ENCODE measurements at places on chromosomes 2 and 18.

GRCh38 chr2:23497063-23497462 lies 112.1 kb downstream of the KLHL29 start:
- no peak for DNase-seq

DNA sequence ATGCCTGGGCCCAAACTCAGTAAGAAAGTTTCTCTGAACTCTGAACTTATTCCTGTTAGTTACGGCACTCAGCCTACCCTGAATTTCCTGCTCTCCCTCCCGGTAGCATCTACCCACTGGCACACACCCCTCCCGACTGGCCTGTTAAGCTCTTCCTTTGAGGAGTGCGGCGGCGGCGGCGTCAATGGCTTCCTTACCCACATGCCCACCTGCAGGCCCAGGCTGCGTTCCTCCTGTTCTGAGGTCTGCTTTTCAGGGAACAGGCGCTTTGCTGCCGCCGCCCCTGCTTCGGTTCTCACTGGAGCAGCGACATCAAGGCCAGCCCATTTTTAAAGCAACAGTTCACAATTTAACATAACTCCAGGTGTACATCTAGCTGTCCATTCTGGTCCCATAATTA lies 432.4 kb downstream of the DCDC2C start:
- no peak for DNase-seq

GRCh38 chr2:9355270-9355669 lies 68.1 kb downstream of the ITGB1BP1 start:
- DNase-seq, result no peak

DNA sequence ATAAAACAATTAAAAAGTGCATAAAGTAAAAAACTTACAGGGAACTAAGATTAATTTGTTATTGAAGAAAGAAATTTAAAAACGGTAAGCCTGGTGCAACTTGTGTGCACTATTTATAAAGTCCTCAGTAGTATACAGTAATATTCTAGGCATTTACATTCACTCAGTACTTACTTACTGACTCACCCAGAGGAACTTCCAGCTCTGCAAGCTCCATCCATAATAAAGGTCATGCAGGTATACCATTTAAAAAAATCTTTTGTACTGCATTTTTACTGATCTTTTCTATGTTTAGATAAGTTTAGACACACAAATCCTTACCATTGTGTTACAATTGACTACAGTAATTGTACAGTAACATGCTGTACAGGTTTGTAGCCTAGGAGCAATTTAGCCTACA lies 51.5 kb upstream of the NXPH2 start:
- no peak for DNase-seq

DNA sequence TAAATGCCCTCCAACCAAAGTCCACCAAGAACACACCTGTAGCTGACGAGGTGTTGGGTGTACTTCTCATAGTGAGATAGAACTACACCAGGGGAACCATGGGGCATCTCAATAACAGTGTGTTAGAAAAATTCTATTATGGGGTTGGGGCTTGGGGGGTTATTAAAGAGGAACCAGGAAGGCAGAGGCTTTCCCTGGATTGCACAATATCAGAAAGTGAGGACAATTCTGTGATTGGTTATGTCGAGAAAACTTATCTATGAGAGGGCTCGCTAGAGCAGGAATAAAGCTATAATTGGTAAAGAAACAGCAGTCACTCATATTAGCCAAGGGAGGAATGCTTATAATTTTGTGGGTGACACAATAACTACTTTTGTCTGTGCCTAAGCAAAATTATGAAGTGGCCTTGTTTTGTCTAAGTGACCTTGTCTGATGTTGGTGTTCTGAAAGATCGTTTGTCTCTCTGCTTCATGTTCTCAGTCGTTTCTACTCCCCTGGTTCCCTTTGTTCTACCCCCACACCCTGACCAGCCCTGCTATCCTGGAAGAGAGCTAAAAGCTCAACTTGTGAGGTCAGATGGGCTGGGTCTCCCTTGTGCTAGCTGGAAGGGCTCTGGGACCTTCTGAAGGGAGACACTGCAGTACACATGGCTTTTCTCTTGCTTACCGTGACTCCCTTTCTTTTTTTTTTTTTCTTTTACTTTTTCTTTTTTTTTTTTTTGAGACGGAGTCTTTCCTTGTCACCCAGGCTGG lies 21.6 kb upstream of the INO80C start:
- DNase-seq, result no peak

GRCh38 chr2:60830991-60831390 lies 50.4 kb upstream of the REL start:
- DNase-seq, result no peak

DNA sequence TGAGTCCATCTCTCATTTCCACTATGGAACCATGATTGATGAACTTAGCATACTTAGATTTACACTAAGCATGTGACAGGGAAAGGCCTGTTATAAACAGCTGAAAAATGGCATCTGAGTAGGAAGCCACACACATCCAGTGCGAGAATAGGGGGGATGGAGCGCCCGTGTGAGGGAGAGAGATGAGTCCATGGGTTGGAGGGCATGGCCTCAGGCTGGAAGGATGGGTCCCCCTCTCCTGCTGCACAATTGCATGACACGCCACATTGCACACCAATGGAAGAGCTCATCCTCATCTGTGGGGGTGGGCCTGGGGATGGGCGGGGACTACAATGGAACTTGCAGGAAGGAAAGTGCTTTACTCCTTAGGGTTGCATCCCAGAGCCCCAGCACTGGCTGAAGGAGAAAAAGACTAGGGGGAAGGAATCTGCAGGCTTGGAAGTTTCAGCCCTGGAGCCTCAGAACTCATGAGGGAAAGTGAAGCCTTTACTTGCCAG lies 46.4 kb upstream of the CXCR4 start:
- DNase-seq, result no peak

DNA sequence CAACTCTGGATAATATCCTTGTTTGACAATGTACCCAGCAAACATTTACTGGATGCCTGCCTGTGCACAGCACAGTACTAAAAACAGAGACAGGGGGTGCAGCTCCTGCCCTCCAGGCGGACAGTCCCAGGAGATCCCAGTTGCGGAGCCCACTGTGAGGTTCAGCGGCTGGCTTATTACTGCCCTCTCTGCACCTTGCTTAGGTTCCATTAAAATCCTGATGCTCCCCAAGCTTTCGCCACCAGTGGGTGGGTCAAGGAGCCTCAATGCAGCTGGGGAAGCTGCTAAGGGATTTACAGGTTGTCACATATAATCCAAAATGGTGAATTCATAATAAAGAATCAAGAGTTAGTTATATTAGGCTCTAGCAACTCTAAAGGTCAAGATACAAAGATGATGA lies 38.3 kb downstream of the CRACDL start:
- DNase-seq, result no peak

DNA sequence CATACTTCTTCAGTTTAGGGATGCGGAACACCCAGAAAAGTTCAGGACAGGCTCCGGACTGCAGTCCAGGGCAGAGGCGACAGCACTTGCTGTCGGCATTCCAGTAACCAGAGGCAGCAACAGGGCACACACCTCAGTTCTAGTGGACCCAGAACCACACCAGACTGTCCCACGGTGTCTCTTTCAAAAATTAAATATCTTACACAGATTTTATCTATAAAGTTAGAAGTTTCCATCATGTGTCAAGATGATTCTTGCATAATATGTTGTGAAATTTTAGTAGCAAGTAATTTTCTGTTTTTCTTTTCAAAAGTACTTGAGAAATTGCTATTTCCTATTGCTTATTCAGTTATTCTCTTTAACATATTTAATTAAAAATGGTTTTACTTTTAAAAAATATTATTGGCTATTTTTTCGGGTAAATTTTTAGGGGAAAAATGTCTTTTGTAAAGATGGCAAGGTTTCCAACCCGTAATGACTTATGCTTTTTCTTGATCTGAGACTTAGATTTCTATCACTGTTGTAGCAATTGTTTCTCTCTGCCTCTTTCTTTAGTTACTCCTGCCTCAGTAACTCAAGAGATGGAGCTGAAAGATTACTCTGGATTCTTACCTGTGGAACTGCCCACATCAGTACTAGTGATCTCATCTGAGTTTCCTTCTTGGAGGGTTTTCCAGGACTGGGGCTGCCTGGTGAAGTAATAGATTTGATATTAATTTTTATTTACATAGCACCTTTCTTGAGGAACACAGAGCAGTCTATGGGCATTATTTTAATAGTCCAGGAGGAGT lies 182.7 kb downstream of the LTBP1 start:
- no peak for DNase-seq

DNA sequence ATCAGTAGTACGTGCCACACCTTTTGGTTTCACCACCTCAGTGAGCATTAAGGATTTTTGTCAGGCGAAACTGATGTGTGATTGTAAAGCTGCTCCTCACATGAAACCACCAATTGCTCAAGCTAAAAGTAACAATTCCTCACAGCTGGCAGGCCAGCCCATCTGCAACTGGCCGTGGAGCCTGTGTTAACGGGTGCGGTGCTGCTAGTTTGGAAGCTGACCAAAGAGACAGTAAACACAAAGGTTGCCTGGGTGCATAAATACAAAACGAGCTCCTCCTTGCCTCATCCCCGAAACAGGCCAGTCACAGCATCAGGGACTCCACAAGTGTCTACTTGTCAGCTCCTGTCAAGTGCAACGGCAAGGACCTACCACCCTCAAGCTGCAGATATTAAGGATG lies 32.0 kb downstream of the LGALSL start:
- DNase-seq, result no peak

DNA sequence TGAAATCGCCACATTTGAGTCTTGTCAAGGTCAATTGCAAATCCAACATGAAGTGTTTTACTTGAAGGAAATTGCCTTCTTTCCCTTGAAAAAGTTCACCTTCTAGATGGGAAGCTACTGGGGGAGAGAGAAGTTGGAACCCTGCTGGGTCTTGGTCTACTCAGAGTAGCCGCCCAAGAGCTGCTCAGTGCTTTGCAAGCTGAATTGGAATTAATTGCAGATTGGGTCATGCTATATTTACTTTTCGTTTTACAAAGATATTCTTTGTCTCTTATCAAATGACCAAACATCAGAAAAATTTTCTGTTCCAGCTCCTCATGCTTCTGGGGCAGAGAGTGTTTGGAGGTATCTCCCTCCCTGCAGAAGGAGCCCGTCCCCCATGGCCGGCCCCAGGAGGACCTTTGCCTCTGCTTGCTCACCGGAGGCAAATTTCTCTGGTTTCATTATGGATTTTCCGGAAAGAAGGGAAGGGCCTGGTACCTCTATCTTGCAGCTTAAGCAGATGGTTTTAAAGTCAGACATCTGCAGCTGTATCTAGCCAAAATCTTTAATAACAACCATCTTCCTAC lies 289.7 kb downstream of the MYT1L start:
- DNase-seq, result no peak

DNA sequence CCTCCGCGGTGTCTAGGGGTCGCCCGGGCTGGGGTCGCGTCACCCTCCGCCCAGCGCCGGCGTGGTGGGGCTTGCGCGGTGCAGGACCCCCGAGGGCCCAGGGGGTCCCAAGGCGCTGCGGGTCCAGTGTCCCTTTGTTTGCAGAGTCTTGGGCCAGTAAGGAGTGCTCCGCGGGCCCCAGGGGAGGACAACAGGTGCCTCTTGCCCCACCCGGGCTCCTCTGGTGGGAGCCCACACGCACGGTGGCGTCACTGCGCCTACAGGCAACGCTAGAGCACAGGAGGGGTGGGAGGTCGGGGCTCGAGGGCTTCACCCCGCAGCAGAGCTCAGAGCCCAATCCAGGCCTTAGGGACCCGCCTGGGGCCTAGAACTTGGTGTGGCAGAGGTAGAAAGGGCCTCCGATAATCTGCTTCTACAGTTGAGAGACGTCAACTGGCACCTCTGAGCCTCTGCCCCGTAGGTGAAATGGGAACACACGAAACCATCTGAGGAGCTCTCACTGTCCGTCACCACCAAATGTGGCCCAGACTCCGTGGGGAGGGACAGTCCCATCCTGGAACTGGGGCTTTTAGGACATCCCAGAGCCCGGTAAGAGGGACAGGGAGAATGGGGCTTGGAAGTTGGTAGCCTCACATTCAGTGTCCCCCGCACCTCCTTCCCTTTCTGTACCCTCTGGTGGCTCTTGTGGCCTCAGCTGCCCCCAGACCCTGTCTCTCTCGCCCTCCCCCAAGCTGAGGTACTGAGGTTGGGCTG lies 1.4 kb downstream of the ARID5A start:
- no peak for DNase-seq

DNA sequence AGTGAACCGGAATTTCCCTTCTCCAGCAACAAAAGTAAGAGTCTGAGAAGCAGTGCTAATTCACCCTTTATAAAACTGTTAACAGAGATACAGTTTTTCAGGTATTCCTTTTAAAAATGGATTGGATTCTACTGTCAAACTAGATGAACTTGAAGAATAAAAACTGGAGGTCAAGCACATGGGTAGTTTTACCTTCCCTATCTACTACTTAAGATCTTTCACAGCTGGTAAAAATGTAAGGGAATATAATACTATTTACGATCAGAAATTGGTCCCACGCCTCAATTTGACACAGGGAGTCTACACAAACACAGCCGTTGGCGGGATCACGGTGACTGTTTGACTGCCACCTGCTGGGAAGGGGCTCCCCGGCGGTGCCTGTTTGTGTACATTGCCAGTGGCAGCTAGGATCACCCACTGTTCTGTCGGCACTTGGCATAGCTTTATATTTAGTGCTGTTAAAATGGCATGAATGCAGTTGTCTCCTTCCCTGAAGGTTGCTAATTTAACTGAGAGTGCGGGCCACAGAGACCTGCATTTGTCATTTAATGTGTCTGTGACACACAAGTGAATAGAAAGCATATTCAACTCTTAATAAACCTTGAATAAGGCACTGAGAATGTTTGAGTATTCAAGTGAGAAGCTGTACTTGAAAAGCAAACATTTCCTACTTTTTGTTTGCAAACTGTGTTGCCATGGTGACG lies 59.5 kb downstream of the ABCG8 start:
- peak; percentile 40 for DNase-seq

GRCh38 chr18:79552696-79553095 lies 126.9 kb upstream of the CTDP1 start:
- no peak for DNase-seq

DNA sequence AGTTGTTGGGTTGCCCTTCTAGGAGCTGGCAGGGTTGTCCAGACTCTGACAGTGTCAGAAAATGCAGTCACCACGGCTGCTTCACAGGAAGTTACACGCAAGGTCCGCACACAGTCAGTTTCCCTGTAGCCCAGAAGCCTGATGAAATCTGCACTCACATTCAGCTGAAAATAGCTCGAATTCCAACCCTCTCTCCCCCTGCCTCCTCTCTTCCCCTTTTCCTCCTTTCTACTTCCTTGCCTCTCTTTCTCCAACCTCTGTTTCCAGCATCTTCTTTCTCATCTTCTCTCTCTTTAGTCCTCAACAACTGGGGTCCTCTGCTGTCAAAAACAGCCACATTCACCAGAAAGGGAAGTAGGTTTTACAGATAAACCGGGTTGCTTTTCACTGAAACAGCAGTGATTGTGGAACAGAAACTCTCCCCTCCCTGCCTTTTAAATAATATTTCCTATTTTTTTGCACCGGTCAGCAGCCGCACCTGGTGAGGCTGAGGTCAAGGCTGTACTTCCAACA lies 69.3 kb downstream of the BCL11A start:
- DNase-seq, result no peak

GRCh38 chr2:111100765-111101162 lies 19.9 kb upstream of the BCL2L11 start:
- DNase-seq, result no peak

DNA sequence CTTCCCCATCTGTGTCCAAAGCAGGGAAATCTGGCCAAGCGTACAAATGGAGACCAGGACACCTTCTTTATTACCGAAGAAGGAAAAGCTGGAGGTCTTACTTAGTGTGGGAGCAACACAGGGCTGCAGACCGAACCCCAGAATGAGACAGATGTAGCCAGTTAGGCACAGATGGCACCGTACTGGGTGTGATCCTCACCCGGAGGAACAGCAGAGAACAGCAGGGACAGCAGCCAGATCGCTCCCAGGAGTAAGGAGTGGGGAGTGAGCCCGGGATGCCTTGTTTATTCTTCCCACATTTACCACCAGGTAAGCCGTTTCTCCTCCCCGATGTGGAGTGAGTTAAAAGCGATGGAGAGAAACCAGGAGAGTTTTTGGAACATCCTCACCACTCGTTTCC lies 150.7 kb upstream of the SPRED2 start:
- DNase-seq, result no peak

Data from NCI-H1436 (cell line).